GM12864 (cell line): ENCODE measurements at places on chromosomes 5 and 9.

DNA sequence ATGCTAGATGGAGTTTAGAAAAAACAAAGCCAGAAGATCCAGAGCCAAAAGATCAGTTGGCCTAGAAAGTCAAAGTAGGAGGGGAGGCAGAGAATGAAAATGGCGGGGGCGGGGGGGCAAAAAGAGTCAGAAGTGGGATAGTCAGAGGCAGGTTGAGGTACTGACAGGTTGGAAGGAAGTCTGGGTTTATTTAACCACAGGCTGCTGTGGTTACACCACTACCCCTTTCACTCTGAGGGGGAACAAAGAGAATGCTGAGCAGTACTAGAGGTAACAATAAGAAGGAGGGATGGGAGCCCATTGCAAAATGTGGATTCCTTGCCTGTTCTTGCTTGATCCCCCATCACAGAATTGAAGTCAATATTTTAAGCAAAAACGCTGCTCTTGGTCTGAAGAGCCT, 111.8 kb downstream of the CAVIN4 start:
- DNase-seq, result peak; percentile 0

DNA sequence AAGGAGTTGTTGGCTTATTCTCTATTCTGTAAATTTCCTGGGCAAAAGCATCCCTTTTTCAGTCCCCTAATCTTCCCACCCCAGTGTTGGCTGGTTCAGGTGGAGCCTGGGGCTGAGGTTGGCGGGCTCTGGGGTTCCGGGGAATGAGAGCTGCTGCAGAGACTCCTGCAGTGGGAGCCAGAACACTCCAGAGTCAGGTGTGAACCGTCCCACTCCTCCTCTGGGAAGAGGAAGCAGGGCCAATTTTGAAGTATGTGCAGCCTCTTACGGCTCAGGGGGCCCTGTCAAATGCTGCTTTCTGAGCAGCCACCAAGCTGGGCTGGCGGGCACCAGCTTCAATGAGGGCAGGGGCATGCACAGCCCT, 42.8 kb downstream of the JADE2 start:
- no peak for DNase-seq

DNA sequence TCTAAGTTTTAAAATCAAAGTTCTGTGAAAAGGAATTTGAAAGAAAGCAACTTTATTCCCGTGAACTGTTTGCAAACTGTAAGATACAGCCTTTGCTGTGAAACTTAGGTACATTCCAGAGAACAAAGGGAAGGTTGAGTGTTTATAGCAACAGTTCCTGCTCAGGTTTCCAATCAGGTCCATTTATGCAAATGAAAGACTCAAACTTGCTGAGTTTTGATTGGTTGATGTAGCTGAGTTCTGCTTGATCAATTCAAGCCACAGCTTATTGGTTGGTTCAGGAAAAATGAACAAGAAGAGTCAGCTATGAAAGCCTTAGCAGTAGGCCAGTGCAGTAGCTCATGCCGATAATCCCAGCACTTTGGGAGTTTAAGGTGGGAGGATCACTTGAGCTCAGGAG, 37.9 kb downstream of the SLC27A6 start:
- no peak for DNase-seq

- DNase-seq, result no peak
Observed at GRCh38 chr9:129484352-129485000, 136.4 kb downstream of the C9orf50 start.

- no peak for DNase-seq
Observed at GRCh38 chr9:130160862-130161470, 11.2 kb upstream of the NCS1 start.

DNA sequence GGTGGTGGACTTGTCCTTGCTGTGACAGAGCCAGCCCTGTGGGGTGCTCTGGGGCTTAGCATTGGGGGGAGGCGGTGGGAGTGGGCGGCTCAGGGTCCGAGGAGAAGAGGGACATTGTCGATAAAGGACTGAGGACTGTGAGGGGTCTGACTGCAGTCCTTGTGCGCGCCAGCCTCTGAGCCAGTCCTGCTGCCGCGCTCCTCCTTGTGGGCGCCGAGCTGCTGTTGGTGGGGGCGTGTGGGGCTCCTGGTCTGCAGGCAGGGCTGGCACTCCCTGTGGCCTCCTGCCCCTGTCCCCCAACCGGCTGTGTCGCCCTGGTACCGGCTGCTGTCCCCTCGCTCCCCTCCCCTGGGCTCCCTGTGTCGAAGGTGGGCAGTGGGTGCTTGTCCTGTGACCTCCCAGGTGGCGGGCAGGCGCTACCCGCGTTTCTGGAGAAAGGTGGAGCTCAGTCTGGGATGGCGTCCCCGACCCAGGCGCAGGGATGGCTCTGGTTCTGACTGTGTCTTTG, 6.9 kb downstream of the RNU6ATAC start:
- DNase-seq, result no peak

DNA sequence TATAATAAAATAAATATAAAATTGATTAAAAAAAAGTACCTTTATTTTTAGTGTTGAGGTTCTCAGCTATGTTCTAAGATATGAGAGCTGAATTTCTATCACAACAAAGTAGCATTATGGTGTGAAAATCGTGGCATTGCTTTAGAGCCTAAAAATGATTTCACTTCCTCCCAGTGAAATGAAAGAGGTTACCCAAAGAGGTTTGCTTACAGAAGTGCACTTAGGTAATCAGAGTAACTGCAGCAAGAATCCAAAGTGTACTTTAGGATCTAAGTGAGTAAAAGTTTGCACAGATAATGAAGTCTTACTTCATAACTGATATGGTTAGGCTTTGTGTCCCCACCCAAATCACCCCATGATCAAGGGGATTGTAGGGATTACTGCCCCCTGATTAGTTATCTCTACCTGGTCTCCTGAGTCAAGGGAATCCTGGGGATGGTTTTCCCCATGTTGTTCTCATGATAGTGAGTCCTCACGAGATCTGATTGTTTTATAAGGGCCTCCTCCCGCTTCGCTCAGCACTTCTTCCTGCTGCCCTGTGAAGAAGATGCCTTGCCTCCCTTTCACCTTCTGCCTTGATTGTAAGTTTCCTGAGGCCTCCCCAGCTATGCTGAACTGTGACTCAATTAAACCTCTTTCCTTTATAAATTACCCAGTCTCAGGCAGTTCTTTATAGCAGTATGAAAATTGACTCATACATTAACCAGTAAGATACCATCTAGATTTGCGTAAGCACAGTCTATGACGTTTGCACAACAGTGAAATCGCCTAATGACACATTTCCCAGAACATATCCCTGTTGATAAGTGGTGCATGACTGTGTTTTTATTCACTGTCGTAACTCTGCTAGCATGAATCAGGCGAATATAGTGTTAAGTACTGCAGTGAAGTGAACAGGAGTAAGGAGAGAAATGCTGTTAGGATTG, 40.3 kb upstream of the LRRC70 start:
- no peak for DNase-seq

- DNase-seq, result no peak
Observed at GRCh38 chr5:137627293-137627692, 108.6 kb downstream of the KLHL3 start.

DNA sequence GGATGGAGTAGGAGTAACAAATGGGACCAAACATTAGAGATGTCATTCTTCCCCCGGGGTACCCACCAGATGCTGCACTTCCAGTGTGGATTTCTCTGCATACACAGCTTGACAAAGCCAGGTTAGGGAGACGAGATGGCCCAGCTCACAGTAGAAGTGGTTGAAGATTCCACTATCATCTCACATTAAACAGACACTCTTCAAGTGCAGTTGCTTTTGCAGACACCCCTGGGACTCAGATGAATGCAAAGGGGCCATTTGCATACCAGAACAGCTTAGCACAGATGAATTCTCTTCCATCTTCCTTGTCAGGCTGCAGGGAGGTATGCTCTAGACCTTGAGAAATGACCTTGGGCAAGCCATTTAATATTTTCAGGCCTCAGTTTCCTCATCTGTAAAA, 12.6 kb upstream of the C5orf58 start:
- DNase-seq, result no peak

DNA sequence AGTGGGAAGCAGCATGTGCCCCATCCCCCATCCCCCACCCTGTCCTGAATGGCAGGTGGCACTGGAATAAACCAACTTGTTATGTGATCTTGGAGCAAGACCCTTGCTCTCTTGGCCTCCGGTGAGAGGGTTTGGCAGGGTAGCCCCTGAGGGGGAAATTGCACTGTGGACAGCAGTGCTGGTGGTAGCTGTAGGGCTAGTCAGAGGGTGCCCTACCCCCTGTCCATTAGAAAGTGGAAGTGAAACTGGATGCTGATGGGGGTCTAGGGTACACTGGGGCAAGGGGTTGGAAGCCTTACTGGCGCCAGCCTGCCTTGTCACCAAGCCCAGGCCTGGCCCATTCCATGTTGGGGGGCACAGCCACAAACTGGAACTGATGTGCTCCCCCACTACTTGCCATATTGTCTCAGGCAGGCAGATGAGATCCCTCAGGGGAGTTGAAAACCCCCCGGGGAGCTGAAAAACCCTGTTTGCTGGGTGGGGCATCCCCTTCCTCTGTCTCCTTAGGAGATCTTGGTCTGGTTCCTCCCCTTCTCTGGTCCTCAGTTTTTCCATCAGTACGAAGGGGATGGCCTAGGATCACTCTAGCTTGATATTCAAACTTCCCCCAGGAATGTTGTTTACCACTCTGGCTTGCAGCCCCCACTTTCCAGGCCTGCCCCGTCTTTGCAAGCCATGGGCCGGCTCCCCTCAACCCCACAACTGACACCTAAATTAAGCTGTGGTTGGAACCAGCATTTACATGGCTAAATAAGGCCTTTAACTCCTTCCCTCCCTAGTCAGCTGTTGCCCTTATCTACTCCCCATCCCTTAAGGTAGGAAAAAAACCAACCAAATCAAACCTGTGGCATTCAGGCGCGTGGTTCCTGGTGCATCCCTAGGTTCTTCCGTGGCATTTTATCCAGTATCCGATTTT, 14.4 kb upstream of the SYNPO start:
- DNase-seq, result no peak

- DNase-seq, result no peak
Observed at GRCh38 chr5:80368661-80369480, 39.0 kb upstream of the ZFYVE16 start.

DNA sequence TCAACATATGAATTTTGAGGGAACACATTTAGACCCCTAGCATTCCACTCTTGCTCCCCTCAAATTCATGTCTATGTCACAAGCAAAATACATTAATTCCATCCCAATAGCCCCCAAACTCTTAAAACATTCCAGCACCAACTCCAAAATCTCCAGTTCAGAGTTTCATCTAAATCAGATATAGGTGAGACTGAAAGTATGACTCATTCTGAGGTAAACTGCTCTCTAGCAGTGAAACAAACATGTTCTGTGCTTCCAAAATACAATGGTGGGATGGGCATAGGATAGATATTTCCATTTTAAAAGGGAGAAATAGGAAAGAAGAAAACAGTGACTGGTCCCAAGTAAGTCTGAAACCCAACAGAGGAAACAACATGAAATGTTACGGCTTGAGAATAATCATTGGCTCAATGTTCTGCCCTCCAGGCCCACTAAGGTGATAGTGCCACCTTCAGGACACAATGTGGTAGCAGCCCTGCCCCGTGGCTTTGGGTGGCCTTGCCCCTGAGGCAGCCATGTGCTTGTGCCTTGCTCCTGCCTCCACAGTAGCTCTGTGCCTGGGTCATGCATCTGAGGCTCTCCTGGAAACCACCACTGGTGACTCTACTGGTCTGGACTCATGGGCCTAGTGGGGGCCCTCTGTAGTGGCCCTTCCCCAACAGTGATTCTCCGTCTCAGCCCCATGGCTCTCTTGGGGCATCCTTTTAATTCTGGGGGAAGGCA, 36.4 kb upstream of the IPPK start:
- DNase-seq, result no peak

DNA sequence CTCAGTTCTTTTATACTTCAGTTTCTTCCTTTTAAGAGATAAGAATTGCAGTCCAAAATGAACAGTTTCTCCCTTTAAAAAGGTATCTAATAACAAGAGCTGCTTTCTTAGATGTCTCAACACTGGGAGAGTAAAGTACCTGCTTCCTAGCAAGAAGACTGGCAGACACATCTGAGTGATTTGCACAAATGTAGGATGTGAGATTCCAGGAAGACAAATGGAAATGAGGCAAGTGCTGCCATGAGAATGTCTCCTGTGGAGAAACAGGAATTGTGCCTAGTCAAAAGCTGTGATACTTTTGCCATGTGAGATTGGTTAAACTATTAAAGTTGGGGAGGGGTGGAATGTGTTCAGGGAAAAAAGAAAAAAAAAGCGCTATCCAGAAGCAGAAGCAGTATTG, 159.1 kb downstream of the HTR1A start:
- no peak for DNase-seq

DNA sequence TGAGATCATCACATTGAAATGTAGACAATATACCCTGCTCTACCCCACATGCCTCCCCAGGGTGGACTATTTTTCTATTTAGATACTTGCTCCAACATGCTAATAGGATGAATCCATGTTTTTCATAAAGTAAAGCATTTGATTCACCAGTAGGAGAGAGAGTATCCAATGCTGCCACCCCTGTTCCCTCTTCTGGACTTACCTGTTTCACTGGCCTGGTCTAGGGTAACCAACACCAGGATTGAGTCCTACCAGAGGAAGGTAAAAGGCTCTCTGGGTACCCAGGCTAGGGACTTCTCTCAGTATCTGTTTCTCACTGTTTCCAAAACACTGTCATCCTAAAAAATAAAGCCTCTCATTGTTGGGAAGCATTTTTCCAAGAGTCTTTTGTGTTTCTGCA, 30.2 kb upstream of the GABRP start:
- DNase-seq, result no peak

GRCh38 chr9:72361217-72361616, 3.8 kb downstream of the ZFAND5 start:
- no peak for DNase-seq

DNA sequence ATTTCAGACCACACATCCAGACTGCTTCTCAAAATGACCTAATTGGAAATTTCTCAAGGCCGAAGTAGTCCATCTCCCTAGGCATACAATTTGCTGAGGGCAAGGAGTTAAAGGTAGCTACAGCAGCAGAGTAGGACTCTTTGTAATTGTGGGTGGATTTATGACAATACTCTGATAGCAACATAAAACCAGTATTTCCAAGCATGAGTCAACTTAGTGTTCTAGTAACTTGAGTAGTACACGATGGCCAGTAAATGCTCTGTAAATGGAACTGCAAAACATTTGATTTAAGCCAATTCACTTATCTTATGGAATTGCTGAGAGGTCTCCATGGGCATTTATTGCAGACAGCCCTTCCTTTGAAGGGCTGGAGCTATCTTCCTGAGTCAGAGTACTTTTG, 352.2 kb downstream of the PLK2 start:
- no peak for DNase-seq

DNA sequence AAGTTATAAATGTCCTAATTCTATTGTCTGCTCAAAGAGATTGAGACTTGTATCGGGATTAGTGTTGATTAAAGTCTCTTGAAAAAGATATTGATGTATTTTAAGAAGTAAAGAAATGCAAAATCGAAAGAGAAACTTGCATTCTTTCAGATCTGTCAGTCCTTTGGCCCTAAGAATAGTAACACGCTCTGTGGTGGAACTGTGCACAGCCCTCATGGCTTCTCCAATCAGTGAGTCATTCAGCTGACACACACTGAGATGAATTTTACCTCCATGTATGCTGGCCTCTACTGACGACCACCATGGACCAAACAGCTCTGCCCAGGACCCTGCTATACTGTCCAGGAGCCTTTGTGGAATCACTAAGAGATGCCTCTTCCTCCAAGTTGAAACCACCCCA, 232.4 kb downstream of the ESM1 start:
- peak; percentile 53 for DNase-seq

GRCh38 chr9:75892216-75892911, 1.9 kb downstream of the PCSK5 start:
- no peak for DNase-seq
